ENCODE measurements at places on chromosomes 12 and 14.

- DNase-seq = no peak
Observed at GRCh38 chr12:44774815-44775411, 101.2 kb downstream of the NELL2 start.

DNA sequence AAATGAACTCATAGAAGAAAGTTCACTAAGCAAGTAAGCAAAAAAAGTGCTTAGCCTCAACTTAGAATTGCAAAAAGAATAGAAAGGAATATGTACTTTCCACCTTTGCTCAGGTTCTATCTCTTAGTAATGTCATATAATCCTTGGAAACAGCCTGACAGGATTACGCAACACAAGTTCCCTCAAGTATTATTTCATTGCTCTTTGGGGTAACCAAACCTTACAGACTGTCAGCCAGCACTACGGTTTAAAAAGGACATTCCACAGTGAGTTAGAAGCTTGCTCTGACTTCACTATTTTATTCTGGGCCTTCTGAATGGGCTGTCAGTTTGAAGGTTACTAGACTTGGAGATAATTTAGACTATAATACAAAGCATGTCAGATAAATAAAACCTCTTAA lies 264.0 kb downstream of the ATXN7L3B start:
- no peak for DNase-seq

DNA sequence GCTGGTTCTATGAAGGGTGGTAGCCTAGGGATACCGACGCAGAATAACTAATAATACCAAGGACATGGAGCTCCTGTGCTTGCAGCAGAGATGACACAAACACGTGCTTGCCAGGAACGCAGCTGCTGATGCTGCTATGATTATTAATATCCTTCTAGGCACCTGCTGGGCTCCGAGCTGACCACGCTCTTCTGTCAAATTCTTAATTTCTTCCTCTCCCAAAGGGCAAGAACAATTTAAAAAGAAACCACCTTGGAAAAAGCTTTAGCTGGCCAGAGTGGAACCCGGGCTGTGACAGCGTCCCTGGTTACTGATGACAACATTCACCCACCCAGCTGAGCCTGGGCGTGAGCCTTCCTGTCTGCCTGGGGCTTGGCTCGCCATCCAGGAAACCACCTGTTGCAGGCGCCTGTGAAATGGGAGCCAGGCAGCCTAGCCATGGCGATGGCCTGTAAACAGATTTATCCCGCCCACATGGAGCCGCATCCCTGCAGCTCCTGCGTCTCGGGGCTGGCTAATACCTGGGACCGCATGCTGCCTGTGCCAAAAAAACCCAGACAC lies 28.8 kb downstream of the CLMN start:
- peak; percentile 65 for DNase-seq

DNA sequence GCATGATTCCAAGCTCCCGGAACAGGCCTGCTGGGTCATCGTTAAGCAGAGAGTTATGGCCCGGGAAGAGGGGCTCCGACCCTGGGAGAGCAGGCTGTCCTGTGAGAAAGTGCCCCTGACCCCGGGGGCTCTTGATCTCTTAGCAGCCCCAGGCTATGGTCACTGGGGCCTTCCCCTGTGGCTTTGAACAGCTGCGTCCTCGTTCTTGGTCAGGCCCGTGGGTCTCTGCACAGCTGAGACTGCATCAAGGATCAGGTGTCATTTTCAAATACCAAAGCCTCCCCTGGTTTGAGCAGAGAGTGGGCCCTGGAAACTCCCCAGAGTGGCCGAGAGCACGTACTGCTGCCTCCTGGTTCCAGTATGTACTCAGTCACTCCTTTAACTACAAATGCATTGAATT lies 114.8 kb downstream of the ESRRB start:
- DNase-seq = no peak

GRCh38 chr14:70137788-70138187 lies 51.0 kb downstream of the SLC8A3 start:
- no peak for DNase-seq

- DNase-seq = no peak
Observed at GRCh38 chr12:25884920-25885234, 73.6 kb upstream of the RASSF8 start.

GRCh38 chr12:52243856-52244614 lies 11.0 kb downstream of the KRT7 start:
- peak; percentile 52 for DNase-seq

DNA sequence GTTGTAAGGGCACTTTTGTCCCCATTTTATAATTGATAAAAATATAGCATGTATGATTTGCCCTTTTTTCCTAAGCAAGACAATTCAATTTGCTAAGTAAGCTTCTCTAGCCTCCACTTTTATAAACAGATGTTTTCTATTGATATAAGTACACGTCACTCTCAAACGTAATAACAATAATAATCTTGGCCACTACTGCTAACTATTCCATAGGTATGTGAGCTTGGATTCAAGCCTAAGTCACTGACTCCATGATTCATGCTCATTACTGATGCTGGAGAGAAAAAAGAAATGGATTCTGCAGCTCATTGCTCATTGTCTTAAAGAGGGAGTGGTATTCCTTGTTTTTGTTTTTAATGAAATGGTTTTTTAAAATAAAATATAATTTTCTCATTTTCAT lies 661.0 kb downstream of the GALC start:
- no peak for DNase-seq

GRCh38 chr12:103712216-103712615 lies 125.1 kb downstream of the STAB2 start:
- DNase-seq = no peak

DNA sequence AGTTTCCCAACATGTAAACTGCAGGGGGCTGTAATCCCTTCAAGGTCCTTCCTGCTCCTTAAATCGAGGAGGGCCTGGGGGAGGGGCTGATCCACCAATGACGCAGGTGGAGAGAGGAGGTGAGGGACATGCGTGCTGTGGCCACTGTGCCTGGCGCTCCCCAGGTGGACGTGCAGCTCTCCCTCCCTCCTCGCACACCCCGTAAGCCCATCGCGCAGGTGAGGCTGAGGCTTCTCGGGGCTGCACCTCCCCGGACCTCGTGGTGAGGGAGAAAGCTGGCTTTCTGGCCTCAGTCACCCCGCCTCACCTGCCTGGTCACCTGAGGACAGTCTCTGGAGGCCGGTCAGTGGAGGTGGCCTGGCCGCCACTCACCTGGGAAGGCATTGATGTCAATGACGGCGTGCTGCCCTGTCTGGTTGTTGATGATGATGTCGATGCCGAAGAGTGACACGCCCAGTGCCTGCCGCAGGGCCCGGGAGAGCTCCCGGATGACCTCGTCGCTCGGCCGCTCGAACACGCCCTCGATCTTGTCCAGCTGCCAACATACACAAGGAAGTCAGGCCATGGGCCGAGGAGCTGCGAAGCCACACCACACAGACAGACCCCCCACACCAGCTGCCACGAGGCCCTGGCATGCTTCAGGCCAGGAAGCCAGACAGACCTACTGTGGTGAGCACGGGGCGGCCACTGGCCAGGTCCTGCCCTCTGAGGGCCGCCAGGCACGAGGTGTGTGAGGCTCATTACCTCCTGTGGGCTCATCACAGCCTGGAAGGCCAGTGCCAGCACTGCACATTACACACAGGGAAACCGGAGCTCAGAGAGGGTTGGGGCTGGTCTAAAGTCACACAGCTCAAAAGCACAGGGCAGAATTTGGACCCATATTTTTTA lies 23.3 kb downstream of the CHGA start:
- DNase-seq = peak; percentile 43

DNA sequence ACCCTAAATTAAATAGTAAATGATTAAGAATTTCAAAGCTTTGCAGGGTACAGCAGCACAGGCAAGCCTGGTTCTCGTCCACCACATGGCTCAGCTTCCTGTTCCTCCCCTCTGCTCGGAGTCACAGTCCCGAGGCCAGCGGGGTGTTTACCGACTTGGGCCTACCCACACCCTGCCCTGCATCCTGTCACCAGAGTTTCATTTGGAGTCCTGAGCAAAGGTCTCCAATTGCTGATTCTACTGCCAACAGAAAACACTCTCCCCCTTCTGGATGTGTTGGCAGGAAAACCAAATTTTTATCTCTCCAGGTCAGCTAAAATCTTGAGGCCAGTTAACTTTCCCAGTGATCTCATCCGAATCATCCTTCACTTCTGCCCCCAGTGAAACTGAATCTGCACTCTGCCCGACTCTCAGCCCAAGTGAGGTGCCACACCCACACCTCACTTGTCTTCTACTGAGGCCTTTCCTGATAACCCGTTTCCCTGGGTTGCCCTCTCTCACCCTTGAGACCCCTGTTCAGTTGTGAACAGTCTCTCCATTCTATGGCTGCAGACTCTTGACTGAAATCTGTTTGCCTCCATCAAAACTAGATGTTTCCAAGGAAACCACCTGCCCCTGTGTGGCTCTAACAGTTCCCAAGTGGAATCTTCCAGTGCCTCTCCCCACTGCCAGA lies 71.2 kb downstream of the VCPKMT start:
- DNase-seq = no peak

- DNase-seq = no peak
Observed at GRCh38 chr12:13383379-13383778, 186.9 kb downstream of the EMP1 start.

DNA sequence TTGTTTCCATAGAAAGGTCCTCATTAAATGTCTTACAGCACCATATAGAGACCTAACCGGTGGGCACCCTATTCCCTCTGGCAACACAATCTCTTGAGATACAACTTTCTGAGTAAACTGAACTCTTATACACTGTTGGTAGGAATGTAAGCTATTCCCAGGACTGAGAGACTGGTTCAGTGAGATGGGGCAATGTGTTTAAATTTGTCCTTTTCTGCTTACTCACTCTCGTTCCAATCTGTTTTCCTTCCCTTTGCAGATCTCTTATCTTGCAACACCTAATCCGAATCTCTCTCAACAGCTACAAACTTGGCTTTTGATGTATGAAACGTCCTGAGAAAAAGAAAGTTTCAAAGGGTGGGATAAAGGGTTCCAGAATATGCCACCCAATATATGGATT lies 26.1 kb upstream of the ETV6 start:
- no peak for DNase-seq

GRCh38 chr14:65961004-65961403 lies 525.2 kb upstream of the CCDC196 start:
- DNase-seq = no peak

DNA sequence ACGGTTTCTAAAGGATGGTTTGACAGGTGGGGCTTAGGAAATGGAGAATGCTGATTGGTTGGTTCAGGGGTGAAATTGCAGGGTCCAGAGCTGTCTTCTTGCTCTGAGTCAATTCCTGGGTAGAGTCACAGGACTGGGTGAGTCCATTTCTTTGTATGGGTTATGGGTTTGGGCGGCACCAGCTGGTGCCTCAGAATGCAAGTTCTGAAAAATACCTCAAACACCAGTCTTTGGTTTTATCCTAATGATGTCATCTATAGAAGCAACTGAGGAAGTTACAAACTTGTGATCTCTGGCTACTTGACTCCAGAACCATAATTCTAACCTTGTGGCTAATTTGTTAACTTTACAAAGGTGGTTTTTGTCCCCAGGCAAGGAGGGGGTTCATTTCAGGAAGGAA lies 47.6 kb upstream of the EIF5 start:
- DNase-seq = no peak

DNA sequence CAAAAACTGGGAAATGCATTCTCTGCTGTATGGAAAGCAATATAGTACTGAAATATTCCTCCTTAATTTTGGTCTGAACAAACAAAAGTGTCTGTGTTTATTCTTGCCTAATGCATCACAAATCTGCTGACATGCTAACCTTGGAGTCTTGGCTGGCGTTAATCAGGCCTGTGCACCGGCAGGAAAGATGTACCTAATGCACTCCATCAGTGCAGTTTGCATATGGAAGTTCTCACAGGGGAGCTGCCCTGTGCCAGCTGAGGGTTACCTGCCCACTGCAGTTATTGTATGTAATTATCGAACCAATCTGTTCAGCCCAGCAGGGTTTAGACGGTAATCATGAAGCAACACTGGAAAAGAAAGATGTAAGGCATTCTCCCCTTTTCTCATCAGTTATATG lies 76.9 kb downstream of the VRK1 start:
- no peak for DNase-seq

GRCh38 chr12:45292486-45293195 lies 76.7 kb downstream of the ANO6 start:
- DNase-seq = no peak

GRCh38 chr14:22980672-22981089 lies 1.7 kb downstream of the AJUBA start:
- DNase-seq = no peak

DNA sequence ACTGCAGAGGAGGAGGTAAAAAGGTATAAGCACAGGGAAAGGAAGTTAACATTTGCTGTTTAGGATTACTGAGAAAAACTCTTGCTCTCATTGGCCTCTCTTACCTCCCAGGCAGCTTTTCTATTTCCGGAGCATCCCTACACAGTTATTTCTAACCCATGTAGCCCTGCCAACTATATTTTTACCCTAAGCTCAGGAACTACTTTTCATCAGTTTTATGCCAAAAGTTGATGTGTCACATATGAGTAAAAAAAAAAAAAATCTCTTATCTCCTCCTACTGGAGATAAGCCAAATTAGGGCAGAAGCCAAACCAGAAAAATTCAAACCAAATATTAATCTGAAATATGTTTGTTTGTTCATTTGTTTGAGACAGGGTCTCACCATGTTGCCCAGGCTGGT lies 34.4 kb upstream of the PSMA6 start:
- DNase-seq = no peak

DNA sequence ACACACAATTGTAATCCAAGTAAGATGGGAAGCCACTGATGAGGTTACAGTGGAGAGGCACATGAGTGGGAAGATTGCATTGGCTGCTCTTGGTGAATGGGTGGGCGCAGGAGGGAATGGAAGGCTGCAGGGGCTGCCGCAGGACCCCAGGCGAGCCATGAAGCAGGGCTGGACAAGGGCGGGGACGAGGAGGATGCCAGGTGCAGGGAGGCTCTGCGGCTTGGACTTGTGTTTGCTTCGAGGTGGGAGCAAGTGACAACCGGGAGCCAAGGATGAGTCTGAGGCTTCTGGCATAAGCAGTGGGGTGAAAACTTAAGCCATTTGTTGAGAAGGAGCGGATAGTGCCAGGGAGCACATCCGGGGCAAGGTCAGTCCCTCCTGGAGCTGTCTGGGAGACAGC lies 115.0 kb downstream of the TSPAN9 start:
- DNase-seq = no peak

DNA sequence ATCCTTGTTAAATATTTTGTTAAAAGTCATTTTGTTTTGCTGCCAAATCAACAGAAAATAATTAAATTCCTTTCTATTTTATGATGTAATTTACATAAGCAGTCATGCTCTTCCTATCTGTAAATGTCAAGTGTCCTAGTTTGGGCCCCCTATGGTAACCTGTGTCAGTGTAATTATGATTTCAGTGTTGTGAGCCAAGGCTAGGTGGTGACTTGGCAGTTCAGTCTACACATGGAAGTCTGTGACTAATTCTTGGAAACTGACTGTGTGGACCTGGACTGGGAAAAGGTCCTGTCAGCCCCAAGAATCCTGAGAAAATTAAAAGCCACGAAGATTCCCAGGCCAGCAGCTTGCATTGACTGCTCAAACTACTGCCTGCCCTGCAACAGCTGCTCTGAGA lies 371.0 kb downstream of the FUT8 start:
- no peak for DNase-seq

Data from NCI-H2029 treated with DMSO at 0.1 percent for 48 hours (cell line).